CD8-positive, alpha-beta T cell (primary cell): ENCODE measurements at places on chromosomes 2 and 18. TPM values are rescaled to one million over a fixed set of nuclear protein-coding genes. Genes with fewer than 3 reads are reported as not detected.

HOXD12 gene
- total RNA-seq, result not detected

- no peak for DNase-seq
Measured at GRCh38 chr2:237223201-237223861, 137.6 kb downstream of the COPS8 start.

- no peak for DNase-seq
Measured at GRCh38 chr2:219497495-219498279, 1.0 kb upstream of the GMPPA start.

ZEB2 gene
- 73.0 TPM for total RNA-seq

GRCh38 chr2:167484875-167485274 is 596.6 kb downstream of the XIRP2 start:
- DNase-seq, result no peak

DNA sequence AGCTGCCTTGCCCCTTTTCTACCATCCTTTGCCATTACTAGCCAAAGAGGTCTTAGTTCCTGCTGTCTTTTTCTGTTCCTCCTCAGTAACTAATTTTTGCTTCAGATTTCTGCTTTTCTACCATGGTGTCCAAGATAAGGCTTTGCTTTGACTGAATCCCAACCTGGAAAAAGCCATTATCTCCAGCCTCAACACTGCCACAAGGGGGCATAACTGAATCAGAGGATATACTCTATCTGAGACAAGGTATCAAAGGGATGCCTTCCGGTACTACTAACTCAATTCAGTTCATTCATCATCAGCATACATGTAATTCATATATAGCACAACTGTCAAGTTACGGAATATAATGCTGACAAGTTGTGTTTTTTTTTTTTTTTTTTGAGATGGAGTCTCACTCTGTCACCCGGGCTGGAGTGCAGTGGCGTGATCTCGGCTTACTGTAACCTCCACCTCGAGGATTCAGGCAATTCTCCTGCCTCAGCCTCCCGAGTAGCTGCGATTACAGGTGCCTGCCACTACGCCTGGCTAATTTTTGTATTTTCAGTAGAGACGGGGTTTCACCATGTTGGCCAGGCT is 11.4 kb downstream of the OSGEPL1 start:
- DNase-seq, result peak; percentile 4

GRCh38 chr2:18924886-18925285 is 335.5 kb upstream of the NT5C1B start:
- no peak for DNase-seq

- DNase-seq, result no peak
Measured at GRCh38 chr2:86074256-86074655, 31.4 kb downstream of the POLR1A start.

SGPP2 gene
- total RNA-seq, result 0.73 TPM

DNA sequence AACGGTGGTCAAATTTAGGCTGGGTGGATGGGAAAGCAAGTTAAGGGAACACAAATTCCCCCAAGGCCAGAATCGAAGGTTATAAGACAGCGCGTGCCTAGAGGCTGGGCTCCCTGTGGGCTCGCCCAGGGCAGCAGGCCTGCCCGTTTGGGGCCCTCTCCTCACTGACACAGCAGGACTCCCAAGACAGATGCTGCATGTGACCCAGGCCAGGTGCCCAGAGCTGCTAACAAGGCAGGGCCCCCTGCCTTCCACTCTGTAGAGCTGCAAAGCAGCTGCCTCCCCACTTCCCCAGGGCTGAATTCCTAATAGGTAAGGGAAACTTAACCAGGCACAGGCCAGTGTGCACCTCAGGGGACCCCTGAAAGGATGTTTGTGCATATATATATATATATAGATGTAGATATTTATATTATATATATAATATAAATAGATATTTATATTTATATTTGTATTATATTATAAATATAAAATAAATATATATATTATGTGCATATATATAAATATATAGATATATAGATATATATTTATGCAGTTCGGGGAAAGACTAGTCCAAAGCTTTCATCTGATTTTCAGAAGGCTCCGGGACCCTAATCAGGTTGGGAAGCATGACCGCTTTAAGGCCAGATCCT is 43.7 kb downstream of the TMEM37 start:
- no peak for DNase-seq

- no peak for DNase-seq
Measured at GRCh38 chr2:217362710-217363109, 502.8 kb upstream of the TNP1 start.

GRCh38 chr2:227447606-227448005 is 24.4 kb upstream of the AGFG1 start:
- DNase-seq, result no peak

GRCh38 chr2:20422402-20423271 is 24.2 kb upstream of the RHOB start:
- no peak for DNase-seq

DNA sequence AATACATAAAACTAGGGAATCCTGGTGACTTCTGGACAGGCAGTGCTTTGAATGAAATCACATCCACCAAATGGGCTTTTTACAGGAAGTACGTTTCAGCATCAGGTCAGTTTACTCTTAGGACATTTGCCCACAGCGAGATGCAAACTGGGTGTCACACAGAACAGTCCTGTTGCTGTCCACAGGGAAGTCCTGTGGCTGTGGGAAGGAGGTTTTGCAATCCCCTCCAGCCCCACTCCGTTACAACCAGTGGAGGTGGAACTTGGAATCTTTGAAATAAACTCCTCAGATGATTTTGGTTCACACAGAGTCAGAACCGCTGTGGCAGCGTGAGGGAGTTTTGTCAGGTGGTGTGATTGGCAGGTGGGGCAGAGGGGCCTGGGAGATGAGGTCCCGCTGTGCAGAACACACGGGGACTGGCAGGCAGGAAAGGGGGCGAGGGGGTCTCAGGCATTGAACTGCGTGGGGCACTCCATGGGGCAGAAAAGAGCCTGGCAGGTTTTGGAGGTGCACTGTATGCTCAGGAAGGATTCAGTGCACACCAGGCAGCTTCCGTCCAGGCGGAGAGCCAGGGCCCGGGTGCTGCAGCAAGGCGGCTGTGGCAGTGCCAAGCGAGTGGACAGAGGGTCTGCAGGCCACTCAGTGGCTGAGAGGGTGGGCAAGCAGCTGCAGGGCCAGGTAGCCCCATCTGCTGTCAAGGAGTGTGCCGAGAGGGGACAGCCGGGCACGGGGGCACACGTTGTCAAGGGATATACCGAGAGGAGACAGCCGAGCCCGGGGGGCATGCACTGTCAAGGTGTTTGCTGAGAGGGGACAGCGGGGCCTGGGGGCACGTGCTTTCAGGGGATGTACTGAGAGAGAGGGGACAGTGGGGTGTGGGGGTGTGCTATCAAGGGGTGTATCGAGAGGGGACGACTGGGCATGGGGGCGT is 148.7 kb downstream of the LDLRAD4 start:
- no peak for DNase-seq

- DNase-seq, result no peak
Measured at GRCh38 chr18:46325895-46326294, 221.7 kb downstream of the HAUS1 start.

DNA sequence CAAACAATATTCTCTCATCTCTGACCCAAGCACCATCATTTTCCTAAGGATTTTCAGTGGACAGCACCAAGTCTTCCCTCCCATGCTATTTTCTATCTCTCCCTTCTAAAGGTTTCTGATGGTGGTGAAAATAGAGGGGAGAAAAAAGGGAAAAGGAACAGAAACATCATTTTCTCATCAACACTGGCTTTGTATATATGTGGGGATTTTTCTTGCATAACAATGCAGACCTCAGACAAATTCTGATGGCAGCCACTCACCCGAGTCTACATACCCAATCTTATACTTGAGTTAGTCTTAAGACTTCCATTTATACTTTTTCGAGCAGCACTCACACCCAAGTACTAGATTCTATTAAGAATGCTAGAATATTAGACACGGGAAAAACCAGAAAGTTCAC is 95.8 kb downstream of the TMEM163 start:
- no peak for DNase-seq

GRCh38 chr2:100944617-100945432 is 57.3 kb upstream of the RPL31 start:
- no peak for DNase-seq

DNA sequence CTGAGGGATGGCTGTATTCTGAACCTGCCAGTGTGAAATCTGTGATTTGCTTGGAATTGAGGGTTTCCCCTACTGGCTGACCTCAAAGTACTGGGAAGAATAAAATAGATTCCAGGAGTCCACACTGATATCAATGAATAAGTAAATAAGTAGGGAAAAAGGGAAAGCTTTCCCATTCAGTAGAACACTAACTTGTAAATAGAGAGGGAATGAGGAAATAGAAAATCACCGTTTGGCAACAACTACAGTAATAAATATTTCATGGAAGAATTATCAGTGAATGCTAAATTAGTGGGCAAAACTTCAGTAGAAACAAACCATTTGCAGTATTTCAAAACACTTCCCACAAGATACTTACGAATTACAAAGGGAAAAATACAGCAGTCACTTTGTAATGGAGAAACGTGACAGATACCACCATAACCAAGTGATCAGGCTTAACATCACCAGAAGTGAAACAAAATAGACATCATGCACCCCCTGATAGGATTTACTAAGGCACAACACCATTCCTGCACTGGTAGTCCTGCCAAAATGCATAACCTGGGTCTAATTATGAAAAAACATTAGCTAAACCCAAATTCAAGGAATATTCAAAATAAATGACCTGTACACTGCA is 88.5 kb downstream of the ICA1L start:
- no peak for DNase-seq

DNA sequence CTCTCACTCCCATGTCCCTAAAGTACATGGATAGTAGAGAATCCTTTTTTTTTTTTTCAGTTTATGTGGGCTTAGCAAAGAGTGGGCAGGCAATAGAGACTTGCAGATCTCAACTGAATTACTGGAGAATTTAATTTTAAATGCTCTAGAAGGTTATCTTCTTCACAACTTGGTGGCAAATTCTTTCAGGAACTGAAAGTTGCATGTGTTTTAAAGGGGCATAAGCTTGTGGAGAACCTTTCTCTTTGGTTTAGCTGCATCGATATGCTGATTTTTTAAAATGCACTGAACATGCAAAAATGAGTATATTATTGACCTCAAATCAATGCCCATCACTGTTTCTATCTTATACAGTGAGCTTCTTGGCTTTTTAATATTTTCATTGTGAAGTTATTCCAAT is 24.9 kb upstream of the GALNT3 start:
- no peak for DNase-seq

DNA sequence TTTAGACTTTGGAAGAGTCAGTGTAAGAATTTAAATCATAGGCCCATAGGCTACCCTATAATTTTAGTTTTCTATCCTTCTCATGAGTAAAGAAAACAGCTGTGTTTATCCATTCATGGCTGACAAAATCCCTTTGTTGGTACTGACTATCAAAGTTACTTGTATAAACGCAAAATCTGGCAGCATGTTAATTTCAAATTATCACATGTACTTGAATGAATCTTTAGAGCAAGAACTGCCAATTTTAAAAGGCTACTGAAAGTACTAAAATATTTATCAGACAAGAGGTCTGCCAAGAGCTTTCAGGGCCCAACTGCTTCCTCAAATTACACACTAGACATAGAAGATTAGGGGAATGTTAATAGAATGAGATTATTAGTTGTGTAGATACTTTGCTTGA is 66.6 kb downstream of the MYL12B start:
- no peak for DNase-seq

GRCh38 chr2:46850742-46851141 is 64.9 kb downstream of the MCFD2 start:
- no peak for DNase-seq

- peak; percentile 6 for DNase-seq
Measured at GRCh38 chr2:24721470-24721869, 71.7 kb downstream of the PTRHD1 start.

DNA sequence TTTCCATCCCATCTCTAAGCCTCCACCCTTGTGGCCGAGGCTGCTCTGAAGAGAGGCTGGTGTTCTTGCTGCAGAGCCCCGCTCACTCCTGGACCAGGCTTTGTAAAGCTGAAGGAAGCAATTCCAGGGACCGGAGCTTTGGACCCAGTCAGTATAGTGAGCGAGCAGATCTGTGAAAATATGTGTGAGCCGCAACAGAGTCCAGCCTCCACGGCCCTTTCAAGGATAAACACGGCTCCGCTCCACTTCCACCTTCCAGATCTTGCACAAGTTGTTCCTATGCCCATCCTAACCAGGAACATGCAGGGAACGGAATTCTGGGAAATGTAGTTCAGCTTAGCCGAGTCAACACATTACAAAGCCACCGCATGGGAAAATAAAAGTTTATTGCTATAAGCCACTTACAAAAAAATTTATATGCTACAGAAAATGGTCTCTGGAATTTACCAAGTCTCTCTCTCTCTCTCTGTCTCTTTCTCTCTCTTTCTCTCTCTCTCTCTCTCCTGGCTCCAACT is 151.7 kb upstream of the ZNF521 start:
- DNase-seq, result no peak

DCDC2C gene
- total RNA-seq, result not detected

DNA sequence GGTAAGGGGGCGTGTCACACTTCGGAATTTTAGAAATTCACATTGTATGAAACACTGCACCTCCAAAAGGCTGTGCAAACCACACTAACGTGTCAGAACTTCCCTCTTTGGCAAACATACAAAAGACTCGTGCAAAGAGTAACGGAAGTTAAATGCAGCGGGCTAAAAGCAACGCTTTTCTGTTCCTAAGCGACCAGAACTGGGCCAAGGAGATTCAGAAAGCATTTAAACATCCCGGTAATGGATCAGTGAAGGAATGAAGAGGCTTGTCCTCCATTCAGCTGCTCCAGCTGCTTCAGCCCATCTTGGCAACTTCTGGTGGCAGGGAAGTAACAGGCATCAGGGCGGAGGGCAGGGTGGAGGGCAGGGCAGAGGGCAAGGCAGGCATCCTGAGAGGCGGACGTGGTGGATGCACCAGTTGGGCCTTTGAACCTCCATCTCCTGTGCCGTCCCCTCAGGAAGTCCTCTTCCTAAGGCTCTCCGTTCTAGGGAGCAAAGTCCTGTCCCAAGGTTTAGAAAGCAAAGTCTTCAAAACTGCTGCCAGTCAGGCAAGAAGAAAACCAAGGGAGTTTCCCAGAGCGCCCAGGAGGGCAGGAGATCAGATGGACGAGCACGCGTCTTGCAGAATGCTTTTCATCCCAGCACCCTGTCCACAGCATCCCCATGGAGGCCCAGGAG is 230.7 kb downstream of the ZNF516 start:
- DNase-seq, result no peak

- peak; percentile 92 for DNase-seq
Measured at GRCh38 chr2:27380626-27381545, at the start of gene ZNF513. Gene ZNF513 (minus strand): TSS chr2:27380734. CDS start chr2:27380526, 208 bp downstream.

CYRIA gene
- total RNA-seq, result 2.6 TPM

DNA sequence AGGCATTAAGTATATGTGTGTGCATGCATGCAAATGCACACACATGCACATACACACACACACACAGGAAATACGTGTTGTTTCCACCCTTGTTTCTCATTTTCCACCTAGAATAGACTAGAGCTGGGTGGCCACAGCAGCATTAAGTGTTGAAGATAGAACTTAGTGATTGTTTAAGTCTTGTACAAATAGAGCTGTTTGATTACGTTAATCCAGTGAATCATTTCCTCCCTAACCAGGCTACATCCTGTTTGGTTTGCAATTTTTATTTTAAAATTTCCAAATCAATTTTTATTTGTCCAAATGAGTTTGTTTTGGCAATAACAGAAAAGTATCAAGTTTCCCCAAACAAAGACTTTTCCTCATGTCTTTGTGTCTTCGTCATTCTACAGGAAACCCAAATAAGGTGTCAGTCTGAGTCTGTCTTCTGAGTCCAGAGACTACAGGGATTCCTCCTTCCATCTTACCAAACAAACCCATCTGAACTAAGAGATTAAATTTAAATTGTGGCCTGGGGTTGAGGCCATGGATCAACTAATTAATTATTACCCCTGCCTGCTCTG is 74.6 kb upstream of the GALNT5 start:
- DNase-seq, result no peak

THSD7B gene
- total RNA-seq, result not detected

APLF gene
- total RNA-seq, result 4.1 TPM
